ENCODE measurements at places on chromosomes 4 and X. TPM values are rescaled to one million over a fixed set of nuclear protein-coding genes. Genes with fewer than 3 reads are reported as not detected.

Gene RNF150
- 0.20 TPM for total RNA-seq

Gene PDCL2
- not detected for total RNA-seq

Gene NEUROG2
- total RNA-seq, result not detected

Gene ADGRG4
- not detected for total RNA-seq

Gene CSAG2
- total RNA-seq, result not detected

Gene RRAGB
- 14.8 TPM for total RNA-seq

Gene OPN1MW3
- not detected for total RNA-seq

Gene SCML1
- 7.4 TPM for total RNA-seq

Gene CT45A9
- not detected for total RNA-seq

Gene CTAG1A
- not detected for total RNA-seq

Gene FAM133A
- 0.93 TPM for total RNA-seq

Gene CSN1S1
- not detected for total RNA-seq

Gene PGK1
- 603 TPM for total RNA-seq

Gene AMMECR1
- 6.2 TPM for total RNA-seq

Gene TAF7L
- total RNA-seq, result 0.20 TPM

Gene PPP1R2C
- not detected for total RNA-seq

Gene PAGE2B
- not detected for total RNA-seq

Gene IL15
- total RNA-seq, result 13.5 TPM

Gene POU3F4
- not detected for total RNA-seq

Gene HNRNPDL
- total RNA-seq, result 263 TPM

Gene SPANXA1
- total RNA-seq, result 0.38 TPM

Gene TBC1D8B
- 1.2 TPM for total RNA-seq

Gene MAP9
- total RNA-seq, result 4.2 TPM

Gene MAGEC2
- total RNA-seq, result not detected

Gene FREM3
- not detected for total RNA-seq

Gene F9
- total RNA-seq, result not detected

Gene PHEX
- 0.34 TPM for total RNA-seq

Gene COX7B2
- total RNA-seq, result not detected

Gene BRS3
- total RNA-seq, result not detected

Gene MAGEA9B
- total RNA-seq, result not detected

Gene GLUD2
- 2.4 TPM for total RNA-seq

Gene SERPINA7
- total RNA-seq, result not detected

Gene JADE3
- 13.3 TPM for total RNA-seq

Gene FAM184B
- 0.02 TPM for total RNA-seq

Gene TBL1X
- 13.3 TPM for total RNA-seq

Gene GAGE13
- total RNA-seq, result not detected

Gene ATP2B3
- 0.10 TPM for total RNA-seq

Gene RNF175
- total RNA-seq, result not detected

Gene CCDC160
- total RNA-seq, result not detected

Gene MAGEB6
- total RNA-seq, result not detected

Gene DCAF8L2
- not detected for total RNA-seq

Gene PRDM8
- total RNA-seq, result 0.12 TPM

Gene NDP
- not detected for total RNA-seq

Gene PLXNA3
- total RNA-seq, result 16.2 TPM

Gene MND1
- total RNA-seq, result 12.3 TPM

Gene TFE3
- 41.8 TPM for total RNA-seq

Gene FBXO8
- total RNA-seq, result 10.5 TPM

Gene F11
- total RNA-seq, result not detected

Gene PRRG3
- total RNA-seq, result not detected

Gene CETN2
- 74.2 TPM for total RNA-seq

Gene HSFX2
- total RNA-seq, result 0.27 TPM

Gene SMIM31
- total RNA-seq, result not detected

Gene GAGE1
- total RNA-seq, result not detected

Gene GPR173
- total RNA-seq, result not detected

Gene FAM47A
- not detected for total RNA-seq

Gene LINC00632
- total RNA-seq, result 1.9 TPM

Gene ADH7
- total RNA-seq, result not detected

Gene TCEAL3
- 23.5 TPM for total RNA-seq

Gene CFAP99
- total RNA-seq, result not detected

All from A549 treated with Mapracorat at 1 μM for 4 hours (cell line).